ENCODE measurements at places on chromosomes 6 and 20.

DNA sequence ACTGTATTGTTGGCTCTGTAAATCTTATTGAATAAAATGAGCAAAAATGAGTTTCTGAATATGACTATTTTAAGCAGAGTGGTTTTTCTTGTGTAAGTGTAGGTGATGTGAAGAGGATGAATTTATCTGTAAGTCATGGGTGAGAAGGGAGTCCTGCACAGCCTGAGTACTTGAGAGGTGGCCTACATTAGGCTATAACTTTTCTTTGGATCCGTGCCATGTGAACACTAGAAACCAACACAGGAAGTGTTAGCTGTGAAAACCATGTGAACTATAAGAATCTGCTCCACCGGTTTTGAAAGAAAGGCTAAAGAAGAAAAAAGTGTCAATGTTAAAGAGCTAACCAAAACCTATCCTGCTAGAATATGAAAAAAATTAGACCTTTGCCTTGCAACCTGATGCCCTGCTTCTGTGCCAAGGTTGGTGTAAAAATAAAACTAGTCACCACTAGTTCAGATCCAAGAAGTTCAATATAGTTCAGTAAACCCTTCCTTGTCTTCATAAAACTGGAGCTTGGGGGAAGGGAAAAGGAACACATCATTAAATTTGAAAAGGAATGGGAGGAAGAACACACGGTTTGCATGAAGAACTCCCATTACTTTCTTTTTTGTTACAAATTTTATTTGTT lies 21.3 kb downstream of the PLCB1 start:
- DNase-seq: no peak

DNA sequence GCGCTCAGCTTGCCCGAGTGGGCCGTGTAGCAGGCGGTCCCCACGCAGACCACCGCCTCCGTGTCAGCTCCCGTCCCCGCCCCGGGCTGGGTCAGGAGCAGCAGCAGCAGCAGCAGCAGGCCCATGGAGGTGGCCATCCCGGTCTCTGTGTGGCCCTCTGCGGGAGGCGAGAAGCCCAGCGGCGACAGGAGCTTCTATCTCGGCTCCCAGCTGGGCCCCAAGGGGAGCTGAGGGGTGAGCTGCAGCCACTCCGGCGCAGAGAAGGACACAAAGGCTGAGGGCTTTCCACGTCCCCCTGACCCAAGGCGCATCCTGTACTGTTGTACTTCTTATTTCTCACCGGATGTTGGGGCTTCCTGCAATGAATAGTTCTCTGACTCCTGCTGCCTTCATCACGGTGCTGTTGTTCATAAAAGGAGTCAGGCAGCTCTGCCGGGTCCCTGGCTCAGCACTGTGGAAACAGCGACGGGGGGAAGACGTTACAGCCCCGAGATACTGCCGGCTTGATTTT lies at the start of gene CD93:
Gene CD93, minus strand, starts transcription at position 269 of the 511 bp plus-strand sequence. Its CDS starts 132 bp downstream, at position 137.
- no peak for DNase-seq

- no peak for DNase-seq
Measured at GRCh38 chr6:154738551-154738961, 5.3 kb downstream of the SCAF8 start.

DNA sequence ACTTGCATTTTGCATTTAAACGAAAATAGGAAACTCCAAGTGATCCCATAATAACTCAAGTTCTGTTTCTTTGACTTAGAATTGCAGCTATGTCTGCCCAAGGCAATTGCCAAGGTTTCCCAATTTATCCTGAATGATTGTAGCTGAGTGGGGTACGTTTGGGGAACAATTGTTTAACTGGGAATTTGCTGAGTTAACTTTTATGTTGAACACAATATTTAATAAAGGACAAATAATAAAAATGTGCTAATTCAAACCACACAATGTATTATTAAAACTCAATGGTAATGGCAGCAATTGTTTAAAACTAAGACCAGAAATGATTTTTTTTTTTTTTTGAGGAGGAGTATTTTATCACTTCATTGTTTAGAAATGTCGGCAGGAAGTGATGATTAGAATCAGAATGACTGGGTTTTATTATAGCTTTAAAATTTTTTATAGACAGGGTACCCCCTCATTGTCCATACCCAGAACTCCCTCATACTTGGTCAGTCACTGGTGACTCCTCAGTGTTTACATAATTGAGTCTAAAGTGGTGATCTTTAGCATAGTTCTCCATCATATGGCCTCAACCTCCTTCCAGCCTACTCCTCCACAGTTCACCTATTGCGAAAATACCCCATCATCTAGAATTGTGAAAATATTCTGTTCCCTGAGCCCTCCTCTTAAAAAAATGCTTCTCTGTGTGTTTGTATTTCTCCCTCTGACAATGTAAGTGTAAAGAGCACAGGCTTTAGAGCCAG lies 389.2 kb upstream of the CITED2 start:
- DNase-seq: no peak

DNA sequence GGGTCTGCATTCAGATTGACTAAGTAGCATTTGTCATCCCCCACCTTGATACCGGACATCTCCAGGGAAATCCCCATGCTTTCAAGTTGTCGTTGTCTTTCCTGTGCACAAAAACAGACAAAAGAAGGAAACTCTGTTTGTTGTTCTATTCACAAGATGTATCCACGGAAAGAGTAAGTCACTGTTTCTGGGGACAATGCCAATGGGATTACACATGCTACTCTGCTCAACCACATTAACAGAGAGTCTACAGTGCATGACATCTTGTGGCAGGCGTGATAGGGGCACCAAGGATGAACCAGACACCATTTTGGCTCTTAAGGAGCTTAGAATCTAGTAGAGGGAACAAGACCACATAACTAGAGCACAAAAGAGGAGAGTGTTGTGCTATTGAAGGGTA lies 124.4 kb upstream of the NUP153 start:
- no peak for DNase-seq

DNA sequence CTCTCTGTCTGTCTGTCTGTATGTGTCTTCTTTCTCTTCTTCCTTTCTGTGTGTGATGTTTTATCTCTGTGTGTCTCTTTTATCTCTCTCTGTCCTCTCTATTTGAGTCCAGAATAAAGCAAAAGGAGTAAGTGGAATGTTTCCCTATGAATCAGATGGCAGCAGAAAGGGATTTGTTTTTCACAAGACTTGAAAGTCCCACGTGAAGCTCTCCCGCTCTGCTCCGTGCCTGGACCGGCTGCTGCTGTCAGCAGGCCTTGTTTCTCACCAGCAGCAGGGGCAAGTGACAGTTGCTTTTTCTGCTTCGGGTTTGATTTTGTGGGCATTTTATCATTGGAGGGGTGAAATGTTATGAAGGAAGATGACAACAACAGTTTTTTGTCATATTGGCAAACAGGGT lies 212.7 kb downstream of the PACRG start:
- DNase-seq: no peak

- no peak for DNase-seq
Measured at GRCh38 chr6:81648502-81648901, 104.0 kb downstream of the TENT5A start.

DNA sequence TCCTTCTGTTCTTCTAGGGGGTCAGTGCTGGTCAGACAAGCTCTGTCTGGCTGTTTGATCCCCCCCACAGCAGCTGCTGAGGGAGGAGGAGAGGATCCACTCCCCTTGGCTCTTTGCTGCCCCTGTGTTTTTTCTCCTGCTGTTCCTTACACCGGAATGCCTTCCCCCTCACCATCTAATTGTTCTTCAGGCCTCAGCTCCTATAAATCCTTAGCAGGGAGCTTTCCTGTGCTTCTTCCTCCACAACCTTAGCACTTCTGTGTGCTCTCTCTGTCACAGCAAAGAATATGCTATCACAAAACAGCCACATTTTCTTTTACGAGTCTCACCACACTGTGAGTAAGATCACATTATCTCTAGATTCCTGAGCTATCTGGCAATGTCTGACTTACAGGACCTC lies 196.6 kb downstream of the OTOR start:
- no peak for DNase-seq
